ENCODE measurements at places on chromosomes 1 and 21.

DNA sequence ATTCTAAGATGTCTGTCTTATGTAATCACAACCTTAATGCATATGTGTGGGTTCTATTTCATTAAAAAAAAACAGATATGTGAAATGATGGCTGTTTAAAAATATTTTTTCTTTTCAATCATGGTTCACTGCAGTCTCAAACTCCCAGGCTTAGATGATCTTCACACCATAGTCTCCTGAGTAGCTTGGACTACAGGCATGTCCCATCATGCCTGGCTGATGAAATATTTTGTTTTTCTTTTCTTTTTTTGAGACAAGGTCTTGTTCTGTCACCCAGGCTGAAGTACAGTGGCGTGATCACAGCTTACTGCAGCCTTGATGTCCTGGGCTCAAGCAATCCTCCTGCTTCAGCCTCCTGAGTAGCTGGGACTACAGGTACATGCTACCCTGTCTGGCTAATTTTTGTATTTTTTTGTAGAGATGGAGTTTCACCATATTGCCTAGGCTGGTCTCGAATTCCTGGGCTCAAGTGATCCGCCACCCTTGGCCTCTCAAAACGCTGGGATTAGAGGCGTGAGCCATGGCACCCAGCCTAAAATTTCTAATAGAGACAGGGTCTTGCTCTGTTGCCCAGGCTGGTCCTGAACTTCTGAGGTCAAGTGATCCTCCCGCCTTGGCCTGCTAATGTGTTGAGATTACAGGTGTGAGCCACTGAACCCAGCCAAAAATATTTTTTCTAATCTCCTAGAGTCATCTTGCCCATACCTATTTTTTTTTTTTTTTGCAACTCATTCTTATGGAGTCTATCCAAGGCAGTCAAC lies 67.6 kb downstream of the GIPC2 start:
- DNase-seq: no peak

DNA sequence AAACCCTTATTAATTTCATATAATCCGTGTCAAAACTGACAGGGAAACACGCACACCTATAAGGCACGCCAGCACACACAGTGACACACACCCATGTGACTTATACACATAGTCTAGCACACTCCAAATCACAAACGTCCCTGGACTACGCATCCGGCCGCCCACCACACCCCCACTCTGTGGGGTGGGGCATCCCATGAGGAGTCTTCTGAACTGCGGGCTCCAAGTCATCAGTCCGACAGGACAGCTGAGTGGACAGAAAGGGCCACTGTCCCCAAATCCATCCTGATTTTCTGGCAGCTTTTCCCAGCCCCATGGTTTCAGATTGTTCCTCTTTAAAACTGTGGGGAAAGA lies 829 bp downstream of the PEA15 start:
- no peak for DNase-seq

- DNase-seq: no peak
Measured at GRCh38 chr1:16042096-16042495, 1.5 kb upstream of the CLCNKB start.

- DNase-seq: no peak
Measured at GRCh38 chr1:203536980-203537455, 43.1 kb downstream of the OPTC start.

DNA sequence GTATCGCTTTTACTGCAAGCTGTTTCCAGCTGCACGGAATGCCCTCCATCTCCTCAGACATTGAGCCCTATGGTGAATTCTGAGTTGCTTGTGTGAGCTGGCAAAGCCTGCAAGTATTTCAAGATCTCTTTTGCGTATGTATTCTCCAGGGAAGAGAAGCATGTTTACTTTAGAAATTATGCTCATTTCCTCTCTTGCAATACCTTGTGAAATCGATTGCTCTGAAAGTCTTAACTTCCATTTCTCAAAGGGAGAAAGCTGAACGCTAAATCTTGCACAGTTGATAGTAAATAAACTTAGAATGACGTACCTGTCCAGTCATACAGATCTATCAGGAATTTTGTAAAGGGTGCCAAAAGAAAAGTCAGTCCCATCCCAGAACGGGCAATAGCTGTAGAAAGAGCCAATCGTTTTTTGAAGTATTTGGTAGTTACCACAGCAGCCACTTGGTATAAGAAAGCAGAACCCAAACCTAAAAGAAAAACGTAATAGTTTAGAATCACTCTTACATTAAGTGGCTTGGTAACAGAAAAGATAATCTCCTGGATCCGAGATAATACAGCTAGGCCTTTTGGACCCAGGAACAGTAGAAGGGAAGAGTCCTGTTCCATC lies 10.0 kb downstream of the SLC16A4 start:
- no peak for DNase-seq

DNA sequence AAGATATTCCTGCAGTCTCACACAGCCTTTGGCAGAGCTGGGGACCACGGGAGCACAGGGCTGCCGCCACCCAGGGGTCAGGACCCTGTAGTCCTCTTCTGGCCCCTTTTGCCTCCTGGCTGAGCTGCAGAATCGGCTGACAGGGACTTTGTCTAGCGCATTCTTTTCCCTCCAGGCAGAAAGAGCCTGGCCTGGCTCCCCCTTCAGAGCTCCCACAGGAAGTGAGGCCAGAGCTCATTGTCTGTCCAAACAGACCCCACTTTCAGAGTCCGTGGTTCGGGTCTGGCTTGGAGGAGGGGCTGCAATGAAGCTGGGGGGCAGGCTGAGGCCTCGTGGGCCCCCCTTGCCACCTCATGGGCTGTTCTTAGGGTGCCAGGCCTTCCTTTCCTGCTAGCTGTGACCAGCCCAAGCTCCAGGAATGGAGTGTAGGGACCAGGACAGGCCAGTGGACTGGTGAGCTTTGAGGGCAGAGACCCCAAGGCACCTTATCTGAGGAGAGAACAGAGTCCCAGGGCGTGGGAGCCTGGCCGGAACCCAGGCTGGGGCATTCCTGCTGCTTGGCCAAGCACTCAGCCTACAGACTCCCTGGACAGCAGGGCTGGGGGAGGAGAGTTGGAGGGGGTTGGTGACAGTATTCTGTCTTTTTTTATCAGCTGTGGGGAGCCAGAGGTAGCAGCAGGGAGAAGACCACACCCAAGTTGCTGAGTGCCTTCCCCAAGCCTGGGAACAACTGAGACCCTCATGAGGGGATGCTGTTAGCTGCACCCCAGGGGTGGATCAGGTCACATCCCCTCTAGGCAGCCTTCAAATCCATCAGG lies 4.7 kb downstream of the CELSR2 start:
- peak; percentile 9 for DNase-seq

DNA sequence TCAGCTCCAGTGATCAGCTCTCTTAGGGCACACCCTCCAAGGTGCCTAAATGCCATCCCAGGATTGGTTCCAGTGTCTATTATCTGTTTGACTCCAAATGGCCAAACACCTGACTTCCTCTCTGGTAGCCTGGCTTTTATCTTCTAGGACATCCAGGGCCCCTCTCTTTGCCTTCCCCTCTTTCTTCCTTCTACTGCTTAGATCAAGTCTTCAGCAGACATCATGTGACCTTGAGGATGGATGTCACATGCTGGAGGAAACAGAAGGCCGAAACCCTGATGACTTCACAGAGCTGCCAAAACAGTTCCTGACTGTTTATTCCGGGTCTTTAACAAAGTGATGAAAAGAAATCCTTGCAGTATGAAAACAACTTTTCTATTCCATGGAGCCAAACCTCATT lies 24.4 kb upstream of the WDR26 start:
- DNase-seq: no peak

GRCh38 chr1:186234976-186235686 lies 139.9 kb downstream of the TPR start:
- no peak for DNase-seq

GRCh38 chr1:52574594-52574993 lies 21.7 kb upstream of the TUT4 start:
- no peak for DNase-seq

DNA sequence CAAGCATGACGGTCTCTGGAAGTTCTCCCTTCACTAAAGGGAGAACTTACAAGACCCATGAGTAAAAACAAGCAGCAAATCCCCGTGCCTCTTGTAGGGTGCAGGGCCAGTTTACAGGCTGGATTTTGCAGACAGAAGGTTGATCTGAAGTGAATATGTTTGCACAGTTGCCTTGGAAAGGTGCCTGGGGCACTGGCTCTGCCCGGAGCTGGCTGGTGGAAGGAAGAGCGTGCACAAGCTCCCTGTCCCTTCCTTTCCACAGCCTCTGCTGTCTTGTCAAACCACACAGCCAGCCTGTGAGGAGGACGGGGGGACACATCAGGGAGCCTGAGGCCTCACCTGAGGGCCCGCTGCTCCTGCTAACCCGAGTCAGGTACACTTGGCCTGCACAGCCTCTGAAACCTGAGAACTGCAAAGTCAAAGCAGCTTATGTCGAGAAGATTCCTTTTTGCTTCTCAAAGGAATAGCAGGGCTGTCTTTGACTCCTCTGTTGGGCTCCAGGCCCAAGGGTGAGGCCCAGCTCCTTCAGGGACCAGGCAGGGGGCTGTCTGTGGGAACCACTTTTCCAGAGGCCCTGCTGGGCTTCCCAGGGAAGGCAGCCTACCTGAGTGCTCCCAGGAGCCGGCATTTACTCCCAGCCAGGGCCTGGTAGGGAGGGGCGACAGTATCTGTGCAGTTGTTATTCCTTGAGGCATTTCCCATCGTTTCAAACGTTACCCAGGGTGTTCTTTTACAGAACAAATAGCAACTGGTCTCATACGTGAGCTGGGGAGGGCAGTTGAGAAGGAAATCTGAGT lies 251.5 kb downstream of the SIPA1L2 start:
- DNase-seq: peak; percentile 27

DNA sequence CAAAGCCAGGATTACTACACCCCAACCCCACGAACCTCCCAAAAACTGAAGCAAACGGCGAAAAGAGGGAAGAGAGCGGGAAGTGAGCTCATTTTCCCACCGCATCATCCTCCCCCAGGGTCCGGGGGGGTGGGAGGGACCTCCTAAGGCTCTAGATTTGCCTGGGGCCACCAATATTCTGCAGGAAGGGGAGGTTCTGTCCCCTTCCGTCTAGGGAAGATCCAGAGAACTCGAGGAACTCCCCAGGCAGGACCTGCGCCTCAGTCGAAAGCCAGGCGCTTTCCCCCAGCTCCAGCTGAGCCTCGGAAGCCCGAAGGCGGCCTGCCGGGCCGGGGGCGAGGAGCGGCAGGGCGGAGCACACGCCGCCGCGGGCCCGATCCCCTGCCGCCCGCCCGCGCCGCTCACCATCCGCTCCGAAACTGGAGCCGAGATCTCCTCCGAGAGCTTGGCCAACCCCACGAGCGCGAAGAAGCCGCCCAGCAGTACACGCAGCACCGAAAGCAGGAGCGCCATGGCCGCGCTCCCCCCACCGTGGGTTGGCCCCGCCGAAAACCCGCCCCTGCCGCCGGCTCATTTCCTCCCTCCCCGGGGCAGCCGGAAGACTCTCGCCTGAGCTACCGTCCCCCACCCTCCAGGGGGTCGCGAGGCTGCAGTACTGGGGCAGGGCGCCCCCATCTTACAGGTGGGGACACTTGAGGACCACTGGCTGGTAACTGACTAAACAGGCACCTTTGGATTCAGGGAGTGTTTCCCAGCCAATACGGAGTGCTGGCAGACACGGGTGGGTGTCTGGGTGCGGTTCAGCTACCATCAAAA lies at the start of gene TMEM35B:
TSS of gene TMEM35B (minus strand) at position 555 of the 816 bp plus-strand sequence. CDS start at position 513, 42 bp downstream.
- peak; percentile 90 for DNase-seq

GRCh38 chr1:46464915-46465314 lies 24.7 kb upstream of the DMBX1 start:
- DNase-seq: no peak

- DNase-seq: no peak
Measured at GRCh38 chr1:93701629-93702028, 20.0 kb upstream of the BCAR3 start.

DNA sequence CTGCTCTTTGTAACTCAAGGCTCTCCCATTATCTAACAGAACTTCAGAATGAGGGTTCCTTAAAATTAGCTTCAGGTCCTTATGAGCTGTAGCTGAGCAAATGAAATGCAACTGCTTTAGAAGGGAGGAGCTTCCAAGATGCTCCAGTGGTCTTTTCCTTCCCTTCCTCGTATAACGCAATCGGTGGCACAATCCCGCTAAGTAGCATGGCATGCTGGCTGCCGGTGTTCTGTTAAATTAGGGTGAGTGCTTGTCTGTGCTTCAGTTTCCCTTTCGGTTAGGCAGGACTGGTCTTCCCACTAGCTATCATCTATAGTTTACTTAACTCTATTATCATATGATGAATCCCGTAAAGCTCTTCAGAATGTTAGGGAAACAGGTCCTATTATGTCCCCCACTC lies 917 bp downstream of the KIAA0040 start:
- DNase-seq: peak; percentile 49
